ENCODE measurements at places on chromosomes 4 and X.

- no peak for DNase-seq
These were observed 42.6 kb downstream of the SPANXA2 start for GRCh38 chrX:141632124-141632523.

GRCh38 chr4:167578906-167579305 lies 344.6 kb upstream of the SPOCK3 start:
- no peak for DNase-seq

DNA sequence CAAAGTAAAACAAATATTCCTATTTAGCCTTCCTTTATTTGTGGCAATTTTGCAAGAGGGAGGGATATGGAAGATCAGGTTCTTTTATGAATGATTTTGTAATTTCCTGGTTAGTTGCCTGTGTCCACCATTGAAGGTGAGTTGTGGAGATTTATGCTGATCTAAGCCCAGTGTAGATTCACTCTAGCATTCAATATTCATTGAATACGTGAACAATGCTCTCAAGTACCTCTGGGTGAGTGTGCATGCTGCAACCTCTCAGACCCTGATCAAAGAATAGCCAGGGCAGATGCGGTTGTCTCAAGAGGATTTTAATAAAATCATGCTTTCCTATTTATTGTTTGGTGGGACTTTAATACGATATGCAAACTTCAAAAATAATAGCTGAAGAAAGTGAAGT lies 628.4 kb downstream of the SPRY1 start:
- no peak for DNase-seq

DNA sequence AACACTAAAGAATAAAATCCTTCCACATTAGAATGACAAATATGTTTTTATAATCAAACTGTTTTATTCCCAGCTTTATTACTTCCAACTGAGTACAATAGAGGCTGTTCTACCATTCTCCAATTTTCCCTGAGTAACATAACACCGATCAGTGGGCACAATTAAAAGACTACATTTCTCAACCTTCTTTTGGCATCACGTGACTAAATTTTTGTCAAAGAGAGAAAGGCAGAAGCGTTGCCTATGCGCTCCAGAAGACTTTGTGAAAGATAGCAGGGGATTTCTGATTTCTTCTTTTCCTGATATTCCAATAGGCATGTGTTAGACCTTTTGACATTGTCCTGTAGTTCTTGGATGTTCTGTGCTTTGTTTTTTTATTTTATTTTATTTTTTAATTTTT lies 1705.6 kb upstream of the PCDH7 start:
- no peak for DNase-seq

GRCh38 chr4:2744576-2745270 lies 11.4 kb downstream of the TNIP2 start:
- DNase-seq, result no peak
